Spinal cord (tissue), 10 donors: ENCODE measurements at places on chromosomes 5 and 9.
A peak's percentile ranks its signal among the peaks of the same experiment; 100 is the strongest.

DNA sequence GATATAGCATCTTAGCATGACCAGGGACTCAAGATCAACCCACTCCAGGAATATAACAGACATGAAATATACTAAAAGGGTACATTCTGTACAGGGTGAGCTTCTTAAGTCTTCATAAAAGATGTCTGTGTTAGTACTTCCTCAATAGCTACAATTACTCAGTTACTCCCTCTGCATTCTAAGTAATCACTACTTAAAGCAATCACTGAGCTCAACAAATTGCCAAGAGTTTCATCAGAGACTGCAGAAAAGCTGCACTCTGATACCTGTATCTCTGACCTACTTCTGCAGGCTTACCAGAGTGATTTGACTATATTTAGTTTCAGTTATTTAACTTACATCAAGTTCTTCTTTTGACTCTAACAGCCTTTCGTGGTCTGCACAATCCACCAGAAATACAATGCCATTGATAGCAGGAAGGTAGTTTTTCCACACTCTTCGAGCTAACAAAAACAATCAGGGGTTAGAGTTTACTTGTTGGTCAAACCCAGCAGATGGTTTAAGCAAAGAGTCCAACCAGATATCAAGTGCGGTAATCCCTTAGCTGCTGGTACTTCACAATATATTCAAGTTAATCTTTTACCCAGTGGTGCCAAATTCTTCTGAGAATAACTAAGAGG is 23.3 kb downstream of the SAR1B start:
- DNase-seq = no peak

DNA sequence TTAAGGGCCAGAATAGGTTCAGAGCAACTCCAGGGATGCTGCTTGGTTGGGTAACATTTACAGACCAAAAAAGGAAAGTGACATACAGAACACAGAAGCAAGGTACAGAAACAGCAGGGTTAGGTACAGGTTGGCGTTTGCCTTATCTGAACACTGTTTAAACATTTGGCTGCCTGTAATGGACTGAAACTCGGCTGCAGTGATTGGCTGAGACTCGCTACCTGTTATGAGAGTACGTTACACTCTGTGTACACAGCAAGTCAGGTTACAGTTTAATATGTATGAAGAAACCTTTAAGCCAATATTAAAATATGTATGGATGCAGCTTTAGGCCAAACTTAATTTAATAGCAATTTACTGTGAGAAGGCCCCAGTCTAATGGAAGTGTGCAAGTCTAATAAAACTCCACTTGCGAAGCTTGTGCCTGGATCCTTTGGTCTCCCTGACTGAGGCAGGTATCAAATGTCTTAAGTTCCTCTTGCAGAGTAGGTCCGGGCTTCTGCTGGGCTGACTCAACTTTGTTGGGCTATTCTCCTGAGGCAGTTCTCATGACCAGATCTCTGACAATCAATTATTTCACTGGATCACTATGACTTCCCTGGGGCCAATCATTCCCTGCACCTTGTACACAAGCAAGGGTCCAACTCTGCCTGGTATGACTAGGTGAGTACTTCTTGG is 204.9 kb downstream of the ZNF462 start:
- no peak for DNase-seq

- no peak for DNase-seq
Measured at GRCh38 chr5:160318409-160318808, 6.0 kb upstream of the CCNJL start.

DNA sequence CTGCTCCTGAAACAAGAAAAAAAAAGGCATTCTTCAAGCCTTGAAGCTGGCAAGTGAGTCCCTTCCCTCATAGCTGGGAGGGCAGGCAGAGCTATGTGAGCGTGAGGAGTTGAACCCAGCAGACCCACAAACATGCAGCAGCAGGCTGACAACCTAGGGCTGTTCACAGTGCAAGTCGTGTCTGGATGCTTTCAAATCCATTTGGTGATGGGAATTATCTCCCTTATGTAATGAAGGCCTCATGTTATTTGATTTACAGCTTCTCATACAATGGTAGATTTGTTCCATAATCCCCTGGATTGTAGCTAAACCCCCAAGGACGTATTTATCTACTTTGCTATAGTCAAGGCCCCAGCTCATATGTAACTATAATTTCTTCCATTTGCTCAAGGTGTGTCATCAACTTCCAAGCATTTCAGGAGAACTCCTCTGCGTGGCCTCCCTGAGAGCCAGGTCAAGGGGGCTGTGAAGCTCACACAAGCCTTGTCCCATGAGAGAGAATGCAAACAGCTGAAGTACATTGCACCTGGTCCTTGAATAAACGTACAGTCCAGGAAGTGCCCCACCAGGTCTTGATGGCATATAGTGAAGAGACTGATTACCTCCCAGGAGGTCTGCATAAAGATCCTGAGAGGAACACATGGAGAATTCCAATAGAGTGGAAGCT is 124.8 kb upstream of the SLC1A3 start:
- no peak for DNase-seq

DNA sequence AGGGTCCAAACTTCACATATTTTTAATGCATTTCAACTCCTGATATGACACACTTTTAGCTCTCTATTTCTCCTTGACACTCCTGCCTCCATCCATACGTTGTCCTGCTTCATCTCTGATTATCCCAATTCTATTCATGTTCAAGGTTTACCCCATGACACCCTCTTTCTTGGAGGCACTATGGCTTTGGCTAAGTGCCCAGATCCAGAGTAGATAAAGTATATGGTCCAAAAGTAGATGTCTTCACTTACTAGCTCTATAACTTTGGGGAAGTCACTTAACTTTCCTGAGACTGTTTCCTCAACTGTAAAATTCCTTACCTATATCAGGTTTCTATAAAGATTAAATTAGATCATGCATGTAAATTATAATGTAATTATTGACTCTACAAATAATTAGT is 36.1 kb downstream of the SLC22A5 start:
- DNase-seq = no peak

- DNase-seq = no peak
Measured at GRCh38 chr9:12908895-12909294, 134.1 kb downstream of the LURAP1L start.

DNA sequence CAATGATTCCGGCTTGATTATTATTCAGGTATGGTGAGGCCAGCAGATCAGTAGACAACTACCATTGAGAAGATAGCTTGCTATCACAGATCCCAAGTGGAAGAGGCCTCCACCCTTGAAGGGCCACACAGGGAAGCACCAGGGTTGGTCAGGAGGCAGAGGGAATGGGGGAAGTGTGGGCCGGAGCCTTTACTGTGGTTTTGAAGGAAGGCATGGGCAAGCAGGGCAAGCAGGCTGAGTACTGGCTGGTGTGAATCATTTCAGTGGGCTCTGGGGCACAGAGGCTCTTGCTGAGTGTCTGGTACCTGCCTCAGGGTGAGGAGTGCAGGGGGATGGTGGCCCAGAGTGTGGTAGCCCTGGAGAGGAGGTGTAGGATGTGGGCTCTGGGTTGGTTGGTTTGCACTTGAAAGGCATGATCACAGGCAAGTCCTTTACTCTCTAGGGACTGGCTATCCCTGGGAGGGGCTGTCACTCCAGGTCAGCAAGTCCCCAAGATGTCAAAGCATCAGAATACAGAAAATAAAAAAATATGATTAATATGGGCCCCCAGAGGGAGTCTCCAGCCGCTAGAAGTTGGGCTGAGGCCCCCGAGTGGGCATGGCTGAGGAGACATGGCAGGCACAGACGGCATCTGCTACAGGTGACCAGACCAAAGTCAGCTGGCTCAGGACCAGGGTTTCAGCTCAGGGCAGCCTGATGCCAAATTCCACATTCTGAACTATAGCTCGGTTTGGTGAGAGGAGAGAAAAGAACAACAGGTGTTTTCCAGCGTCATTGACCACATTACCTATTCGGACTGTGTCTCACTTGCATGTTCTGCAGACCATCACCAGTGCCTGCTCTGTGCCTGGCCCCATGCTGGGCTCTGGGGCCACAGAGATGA is 9.7 kb upstream of the SUSD3 start:
- DNase-seq = no peak

DNA sequence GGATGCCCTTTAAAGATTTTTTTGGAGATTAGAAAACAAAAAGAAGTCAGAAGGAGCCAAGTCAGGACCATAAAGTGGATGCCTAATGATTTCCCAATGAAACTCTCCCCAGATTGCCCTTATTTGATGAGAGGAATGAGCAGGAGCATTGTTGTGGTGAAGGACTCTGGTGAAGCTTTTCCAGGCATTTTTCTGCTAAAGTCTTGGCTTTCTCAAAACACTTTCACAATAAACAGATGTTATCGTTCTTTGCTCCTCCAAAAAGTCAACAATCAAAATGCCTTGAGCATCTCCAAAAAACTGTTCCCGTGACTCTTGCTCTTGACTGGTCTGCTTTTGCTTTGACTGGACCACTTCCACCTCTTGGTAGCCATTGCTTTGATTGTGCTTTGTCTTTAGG is 121.8 kb downstream of the CAAP1 start:
- no peak for DNase-seq

DNA sequence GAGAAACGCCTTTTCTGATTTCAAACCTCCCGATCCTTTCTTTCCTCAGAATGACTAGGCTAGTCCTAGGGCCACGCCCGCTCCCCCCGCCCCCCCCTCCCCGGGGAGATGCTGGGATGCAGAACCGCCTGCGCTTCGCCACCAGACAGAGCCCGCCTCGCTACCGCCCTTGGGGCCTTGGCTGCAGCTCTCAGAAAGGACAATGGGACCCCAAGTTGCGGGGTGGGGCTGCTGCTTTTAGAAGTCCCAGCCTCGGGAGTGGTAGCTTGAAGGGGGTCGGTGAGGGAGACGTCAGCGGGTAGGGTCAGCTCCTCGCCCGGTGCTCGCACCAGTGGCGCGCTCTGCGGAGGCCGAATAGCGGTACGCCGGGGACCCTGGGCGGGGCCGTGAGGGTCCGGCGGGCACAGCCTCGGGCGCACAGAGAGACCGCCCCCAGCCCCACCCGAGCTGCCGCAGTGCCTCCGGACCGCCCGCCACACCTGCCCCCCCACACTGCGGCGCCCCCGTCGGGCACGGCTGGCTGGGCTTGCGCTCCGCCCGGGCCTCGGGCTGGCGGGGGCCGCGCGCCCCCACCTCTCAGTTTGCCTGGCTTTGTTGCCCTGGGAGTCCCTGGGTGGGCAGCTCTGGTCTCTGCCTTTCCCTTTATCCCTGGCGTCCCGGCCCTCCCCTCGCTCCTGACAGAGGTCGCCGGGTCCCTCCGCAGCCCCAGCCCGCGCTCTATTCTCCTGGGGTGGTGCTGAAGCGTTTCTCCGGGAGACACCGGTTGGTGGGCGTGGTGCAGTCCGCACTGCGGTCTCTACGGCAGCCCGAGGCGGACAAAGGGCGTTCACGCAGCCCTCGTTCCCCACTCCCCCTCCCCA is 1.2 kb downstream of the MAP1B start:
- peak; percentile 90 for DNase-seq

DNA sequence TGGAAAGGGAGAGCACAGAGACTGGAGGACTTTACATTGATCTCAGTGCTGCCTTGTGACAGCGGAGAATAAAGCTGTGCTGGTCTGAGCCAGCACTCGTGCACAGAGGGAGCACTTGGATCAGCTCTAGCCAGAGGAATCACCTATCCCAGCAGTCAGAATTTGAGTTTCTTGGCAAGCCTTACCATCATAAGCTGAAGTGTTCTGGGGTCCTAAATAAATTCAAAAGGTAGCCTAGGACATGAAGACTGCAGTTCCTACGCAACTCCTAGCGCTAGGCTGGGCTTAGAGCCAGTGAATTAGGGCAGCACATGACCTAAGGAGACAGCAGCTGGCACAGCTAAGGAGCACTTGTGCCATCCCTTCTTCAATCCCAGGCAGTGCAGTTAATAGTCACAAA is 119.5 kb downstream of the HMHB1 start:
- DNase-seq = peak; percentile 81

- DNase-seq = no peak
Measured at GRCh38 chr5:34932947-34933346, 3.6 kb downstream of the DNAJC21 start.

- DNase-seq = no peak
Measured at GRCh38 chr5:143782588-143783386, 29.2 kb upstream of the HMHB1 start.

GRCh38 chr9:107222020-107222522 is 61.0 kb upstream of the RAD23B start:
- DNase-seq = peak; percentile 27

- DNase-seq = no peak
Measured at GRCh38 chr5:463952-464351, 21.0 kb downstream of the EXOC3 start.

- DNase-seq = peak; percentile 90
Measured at GRCh38 chr5:92309336-92309991, 926.3 kb upstream of the ARRDC3 start.

DNA sequence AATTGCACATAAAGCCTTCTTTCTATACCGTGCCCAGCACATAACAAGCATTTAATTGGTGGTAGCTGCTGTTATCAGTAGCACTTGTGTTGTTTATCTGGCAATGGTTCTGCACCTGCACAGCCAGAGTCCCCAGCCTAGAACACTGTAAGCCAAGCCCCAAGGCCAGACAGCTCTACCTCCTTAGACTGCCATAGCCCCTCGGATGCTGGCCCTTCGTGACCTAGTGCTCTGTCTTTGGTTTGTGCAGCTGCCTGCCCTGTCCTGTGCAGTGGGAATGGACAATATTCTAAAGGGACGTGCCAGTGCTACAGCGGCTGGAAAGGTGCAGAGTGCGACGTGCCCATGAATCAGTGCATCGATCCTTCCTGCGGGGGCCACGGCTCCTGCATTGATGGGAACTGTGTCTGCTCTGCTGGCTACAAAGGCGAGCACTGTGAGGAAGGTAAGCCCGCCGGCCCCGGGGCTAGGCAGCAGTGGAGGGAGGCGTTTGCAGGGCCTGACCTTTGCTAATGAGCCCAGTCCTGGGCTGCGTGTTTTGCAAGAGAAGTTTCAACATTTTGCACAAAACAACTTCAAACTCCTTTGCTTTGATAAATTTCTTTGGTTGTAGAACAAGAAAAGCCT is 173.3 kb upstream of the WWC1 start:
- no peak for DNase-seq

DNA sequence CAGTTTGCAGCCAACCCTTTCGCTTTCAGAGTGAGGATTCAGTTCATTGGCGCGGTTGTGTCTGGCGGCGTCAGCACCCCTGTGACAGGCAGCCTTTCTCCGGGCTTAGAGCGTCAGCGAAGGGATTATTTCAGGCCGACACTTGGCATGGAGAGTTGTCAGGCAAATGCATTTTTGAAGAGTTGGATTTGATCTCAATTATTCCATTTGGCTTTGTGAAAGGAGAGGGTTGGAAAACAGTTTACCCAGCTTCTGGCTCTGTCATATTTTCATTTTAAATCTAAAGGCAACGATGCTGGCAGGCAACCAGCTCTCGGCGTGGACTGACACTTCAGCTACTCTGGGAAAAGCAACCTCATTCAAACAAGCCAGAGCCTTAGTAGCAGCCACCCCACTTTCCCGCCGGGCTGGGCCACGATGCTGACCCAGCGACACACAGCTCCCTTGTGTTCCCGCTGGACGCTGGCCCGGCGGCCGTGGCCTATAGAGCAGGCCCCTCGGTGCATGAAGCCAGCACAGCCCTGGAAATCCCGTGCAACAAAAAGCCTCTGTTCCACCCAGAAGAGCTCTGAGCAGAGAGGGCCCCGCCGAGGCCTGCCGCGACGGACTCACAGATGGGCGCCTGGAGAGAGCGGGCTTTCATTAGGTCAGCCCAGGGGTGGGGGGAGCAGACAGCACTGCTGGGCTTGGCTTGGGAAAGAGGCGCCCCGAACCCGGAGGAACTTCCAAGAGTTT is 28.9 kb upstream of the LPCAT1 start:
- peak; percentile 97 for DNase-seq
